ENCODE measurements at places on chromosomes 13 and 19.

- DNase-seq = no peak
Observed at GRCh38 chr13:66214467-66214866, 1015.7 kb downstream of the PCDH9 start.

DNA sequence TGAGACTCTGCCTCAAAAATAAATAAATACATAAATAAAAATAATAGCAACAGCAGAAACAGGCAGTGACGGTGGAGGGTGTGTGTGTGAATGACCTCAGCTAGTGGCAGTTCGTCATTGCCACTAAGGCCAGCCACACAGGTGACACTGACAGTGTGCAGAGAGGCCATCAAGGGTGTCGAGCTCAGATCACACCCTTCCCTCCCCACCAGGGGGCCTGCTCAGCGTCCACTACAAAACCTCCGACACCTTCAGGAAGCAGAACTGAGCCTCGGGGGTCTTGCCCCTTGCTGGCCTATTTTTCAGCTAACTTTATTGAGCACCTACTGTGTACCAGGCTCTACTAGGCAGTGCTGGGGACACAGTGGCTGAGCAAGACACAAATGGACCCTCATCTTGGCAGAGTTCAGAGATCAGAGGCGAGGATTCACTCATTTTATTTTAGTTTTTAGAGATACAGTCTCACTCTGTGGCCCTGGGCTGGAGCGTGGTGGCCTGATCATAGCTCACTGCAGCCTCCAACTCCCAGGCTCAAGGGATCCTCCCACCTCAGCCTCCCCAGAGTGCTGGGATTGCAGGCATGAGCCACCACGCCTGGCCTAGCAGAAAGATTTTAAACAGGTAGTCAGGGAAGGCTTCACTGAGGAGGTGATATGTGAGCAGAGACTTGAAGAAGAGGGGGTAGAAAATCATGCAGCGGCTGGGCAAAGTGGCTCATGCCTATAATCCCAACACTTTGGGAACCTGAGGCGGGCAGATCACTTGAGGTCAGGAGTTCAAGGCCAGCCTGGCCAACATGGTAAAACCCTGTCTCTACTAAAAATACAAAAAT, 30.3 kb upstream of the SEMA6B start:
- DNase-seq = no peak

GRCh38 chr19:56405062-56405461, 930 bp downstream of the ZNF583 start:
- no peak for DNase-seq

GRCh38 chr19:4369888-4370260, 26.5 kb downstream of the MPND start:
- DNase-seq = no peak

GRCh38 chr13:80256352-80256932, 84.5 kb downstream of the SPRY2 start:
- no peak for DNase-seq

GRCh38 chr19:41870401-41870873, 6.6 kb upstream of the CD79A start:
- no peak for DNase-seq

GRCh38 chr13:33111414-33112110, 95.3 kb downstream of the KL start:
- DNase-seq = no peak

- DNase-seq = no peak
Observed at GRCh38 chr13:45472171-45472705, 7.5 kb downstream of the COG3 start.

DNA sequence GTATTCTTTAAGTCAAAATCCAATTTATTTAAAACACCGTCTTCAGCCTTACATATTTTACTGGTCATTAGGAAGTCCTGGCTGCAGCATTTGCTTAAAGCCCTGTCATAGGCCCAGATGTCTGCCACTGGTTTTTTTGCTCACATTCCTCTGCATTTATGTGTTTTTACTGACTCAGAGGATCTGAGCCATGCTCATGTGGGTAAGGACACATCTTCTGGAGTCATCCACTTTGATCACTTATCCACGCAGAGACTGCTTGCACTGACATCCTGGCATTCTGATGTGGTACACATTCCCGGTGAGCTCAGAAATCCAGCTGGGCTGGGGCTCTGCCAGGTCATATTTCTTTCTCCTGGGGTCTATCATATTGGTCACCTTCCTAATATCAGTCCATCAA, 531.7 kb upstream of the ARGLU1 start:
- no peak for DNase-seq

GRCh38 chr19:33246709-33247440, 21.2 kb upstream of the SLC7A10 start:
- no peak for DNase-seq

GRCh38 chr19:38425810-38426466, at the start of gene RASGRP4:
Gene RASGRP4, minus strand, starts transcription at chr19:38426219. Its CDS starts 128 bp downstream, at chr19:38426091.
- no peak for DNase-seq

GRCh38 chr19:32352241-32352630, 6.8 kb downstream of the ZNF507 start:
- DNase-seq = no peak

- no peak for DNase-seq
Observed at GRCh38 chr13:45873491-45874325, 22.2 kb upstream of the SIAH3 start.

DNA sequence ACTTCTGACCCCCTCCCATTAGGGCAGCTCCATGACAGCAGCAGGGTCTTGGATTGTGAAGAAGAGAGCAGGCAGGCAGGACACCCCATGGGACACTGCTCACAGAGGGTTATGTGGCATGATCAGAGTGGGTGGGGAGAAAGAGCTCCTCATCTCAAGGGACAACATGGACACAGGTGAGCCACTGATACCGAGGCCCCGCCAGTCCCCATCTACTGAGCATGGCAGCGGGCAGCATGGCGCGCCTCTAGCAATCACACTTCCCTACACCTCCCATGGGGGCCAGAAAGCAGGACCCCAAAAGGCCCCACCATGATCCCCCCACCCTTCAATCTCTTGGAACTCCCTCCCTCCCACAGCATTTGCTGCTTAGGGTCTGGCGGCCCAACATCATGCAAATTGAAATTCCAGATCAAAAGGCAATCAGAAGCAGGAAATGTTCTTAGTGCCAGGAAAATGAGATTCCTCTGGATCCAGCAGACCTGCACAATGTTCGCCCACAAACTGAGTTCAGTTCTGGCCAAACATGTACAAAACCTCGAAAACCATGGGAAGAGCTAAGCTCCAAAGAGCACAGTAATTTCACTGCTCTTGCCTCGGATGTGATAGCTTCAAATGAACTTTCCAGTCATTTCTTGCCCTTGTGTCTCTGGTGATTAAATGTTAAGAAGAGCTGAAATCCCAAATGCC, 14.8 kb downstream of the DOCK9 start:
- DNase-seq = no peak

GRCh38 chr19:18781885-18782527, 9.1 kb downstream of the COMP start:
- no peak for DNase-seq

DNA sequence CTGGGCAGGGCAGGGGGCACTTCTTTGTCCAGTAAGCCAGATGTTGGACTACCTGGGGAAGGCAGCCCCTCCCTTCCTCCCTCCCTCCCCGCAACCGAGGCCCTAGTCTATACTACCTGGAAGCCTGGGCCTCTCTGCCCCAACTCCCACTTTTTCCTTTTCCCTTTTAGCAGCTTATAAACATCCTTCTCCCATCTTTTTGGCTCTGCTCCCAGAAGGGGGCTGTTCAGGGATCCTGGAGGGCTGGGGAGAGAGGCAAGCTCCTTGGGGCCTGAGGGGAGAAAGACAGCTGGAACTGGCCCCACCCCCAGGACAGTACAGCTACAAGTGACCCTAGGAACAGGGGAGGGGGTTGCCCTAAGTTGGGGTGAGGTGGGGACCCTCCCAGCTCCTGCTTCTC, 44.9 kb downstream of the LYL1 start:
- DNase-seq = no peak

DNA sequence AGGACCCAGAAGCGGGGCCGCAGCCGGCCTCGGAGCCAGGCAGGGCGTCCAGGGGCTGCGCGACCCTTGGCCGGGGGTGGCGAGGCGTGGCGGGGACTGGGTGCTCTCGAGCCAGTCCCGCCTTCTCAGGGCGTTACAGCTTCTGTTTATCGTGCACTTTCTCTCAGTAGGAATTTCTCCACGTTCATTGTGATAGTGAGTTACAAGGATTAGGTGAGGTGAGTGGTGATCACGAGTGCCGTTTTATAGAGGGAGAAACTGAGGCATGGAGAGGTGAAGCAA, 600 bp downstream of the AP1M1 start:
- DNase-seq = no peak

DNA sequence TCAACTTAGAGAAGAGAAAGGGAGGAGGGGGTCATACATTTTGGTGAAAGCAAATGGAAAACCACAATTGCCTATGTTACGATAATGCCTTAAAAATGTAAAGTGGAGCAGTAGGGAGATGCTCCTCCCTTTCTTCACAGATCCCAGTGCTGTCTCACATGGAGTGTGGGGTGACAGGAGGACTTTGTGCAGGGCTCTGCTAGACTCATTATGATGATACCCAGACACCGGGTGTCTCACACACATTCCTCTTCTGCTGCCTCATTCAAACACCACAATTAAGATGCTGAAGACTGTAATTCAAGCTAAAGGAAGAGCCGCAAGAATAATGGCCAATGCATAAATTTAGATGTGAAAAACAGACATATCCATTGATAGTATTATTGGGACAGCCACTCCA, 150.6 kb downstream of the LHFPL6 start:
- DNase-seq = no peak

DNA sequence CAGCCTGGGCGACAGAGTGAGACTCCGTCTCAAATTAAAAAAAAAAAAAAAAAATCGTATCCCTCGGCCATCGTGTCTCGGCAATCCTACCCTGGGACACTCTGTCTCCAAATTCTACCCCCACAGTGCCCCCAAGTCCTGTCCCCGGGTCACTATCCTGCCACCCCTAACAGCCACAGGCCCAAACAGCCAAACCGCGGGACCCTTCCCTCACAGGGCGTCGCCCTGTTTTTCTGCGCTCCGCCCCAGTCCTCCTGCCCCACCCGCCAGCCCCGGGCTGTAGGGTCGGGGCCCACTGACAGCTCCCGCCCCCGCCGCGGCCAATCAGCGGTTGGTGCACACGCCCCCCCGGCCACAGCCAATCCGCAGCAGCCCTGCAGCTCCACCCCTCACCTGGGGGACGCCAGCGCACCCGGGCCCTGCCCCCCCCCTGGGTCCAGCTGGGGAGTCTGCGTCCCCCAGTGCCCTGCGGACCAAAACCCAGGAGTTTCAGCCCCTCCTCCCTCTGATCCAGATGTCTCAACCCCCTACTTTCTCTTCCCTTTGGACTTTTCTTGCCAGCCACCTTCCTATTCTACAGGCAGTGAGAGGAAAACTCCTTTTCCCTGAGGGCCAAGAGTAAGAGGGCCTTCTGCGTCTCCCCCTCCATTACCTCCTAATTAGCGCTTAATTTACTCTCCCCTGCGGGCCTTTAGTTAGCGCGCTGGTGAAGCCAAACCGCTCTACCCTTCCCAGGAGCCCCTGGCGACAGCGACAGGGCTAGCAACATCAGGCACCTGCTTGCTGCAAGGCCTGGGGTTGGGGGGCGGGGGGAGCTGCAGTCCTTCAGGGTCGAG, 1.5 kb upstream of the BCAT2 start:
- peak; percentile 61 for DNase-seq

- no peak for DNase-seq
Observed at GRCh38 chr19:52492994-52493470, 34.4 kb upstream of the ZNF808 start.

GRCh38 chr19:38792250-38793111, 3.5 kb downstream of the LGALS7B start:
- DNase-seq = no peak

GRCh38 chr19:571566-571974, 826 bp upstream of the BSG start:
- no peak for DNase-seq

- DNase-seq = no peak
Observed at GRCh38 chr19:47697863-47698609, 15.2 kb upstream of the EHD2 start.

- DNase-seq = no peak
Observed at GRCh38 chr19:5789886-5790558, 941 bp downstream of the DUS3L start.

GRCh38 chr13:40588101-40588500, 78.3 kb downstream of the FOXO1 start:
- no peak for DNase-seq

DNA sequence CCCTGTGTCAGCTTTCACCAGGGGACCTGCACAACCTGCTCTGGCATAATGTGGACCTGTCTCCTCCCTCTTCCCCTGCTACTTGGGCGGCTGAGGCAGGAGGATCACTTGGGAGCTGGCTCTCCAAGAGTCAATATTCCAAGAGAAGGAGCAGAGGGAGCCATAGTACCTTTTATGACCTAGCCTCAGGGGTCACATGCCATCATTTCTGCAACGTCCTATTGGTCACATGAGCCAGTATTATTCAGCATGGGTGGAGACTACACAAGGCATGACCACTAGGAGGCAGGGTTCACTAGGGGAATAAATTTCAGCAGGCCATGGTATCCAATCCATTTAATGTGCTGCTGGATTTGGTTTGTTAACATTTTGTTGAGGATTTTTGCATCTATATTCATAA, 12.0 kb upstream of the SHFL start:
- DNase-seq = no peak

DNA sequence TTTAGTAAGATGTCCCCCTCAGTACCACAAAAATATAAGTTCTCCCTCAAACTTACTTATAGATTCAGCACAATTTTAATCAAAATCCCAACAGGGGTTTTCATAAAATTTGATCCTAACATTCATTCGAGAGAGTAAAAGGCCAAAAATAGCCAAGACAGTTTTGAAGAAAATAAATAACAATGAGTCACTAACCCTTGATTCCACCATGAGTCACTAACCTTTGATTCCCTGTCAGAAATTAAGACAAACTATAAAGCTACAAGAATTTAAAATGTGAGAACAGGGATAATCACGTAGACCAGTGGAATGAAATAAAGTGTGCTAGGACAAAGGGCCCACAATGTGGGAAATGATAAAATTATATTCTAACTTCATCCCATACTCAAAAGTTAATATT, 320.3 kb downstream of the SUCLA2 start:
- no peak for DNase-seq

GRCh38 chr13:105377452-105377851, 1158.0 kb downstream of the EFNB2 start:
- DNase-seq = no peak

- no peak for DNase-seq
Observed at GRCh38 chr19:5075597-5075996, 106.7 kb downstream of the KDM4B start.

DNA sequence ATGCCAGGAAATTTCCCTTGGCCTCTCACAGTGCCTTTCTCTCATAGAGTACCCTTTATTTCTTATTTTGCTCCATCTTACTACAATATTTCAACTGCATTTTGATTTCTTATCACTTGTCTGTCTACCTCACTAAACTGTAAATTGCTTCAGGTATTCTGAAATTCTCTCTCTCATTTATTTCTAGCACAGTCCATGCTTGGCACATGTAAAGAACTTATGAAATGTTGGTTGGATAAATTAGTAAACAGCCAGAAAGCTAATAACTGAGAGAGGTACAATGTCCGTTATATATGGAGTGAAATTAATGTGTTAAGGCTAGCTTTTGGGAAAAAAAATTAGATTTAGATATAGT, 138.3 kb upstream of the RFC3 start:
- no peak for DNase-seq

DNA sequence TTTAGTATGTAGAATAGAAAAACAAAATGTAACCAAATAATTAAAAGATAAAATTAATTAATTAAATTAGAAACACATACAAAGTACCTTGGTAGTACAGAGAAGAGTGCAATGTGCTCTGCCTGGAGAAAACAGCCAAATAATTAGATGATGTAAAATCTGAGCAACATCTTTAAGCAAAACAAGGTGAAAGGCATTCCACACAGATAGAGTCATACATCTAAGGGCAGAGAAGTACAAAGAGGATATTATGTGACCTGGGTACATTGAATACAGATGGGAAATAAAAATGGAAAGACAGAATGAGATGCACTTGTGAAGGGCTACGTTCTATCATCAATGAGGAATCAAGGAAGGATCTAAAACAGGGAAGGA, 25.2 kb upstream of the FNDC3A start:
- DNase-seq = no peak

Data from NCI-H2081 treated with DMSO at 0.1 percent for 48 hours (cell line).